CD8-positive, alpha-beta memory T cell (primary cell): ENCODE measurements at places on chromosomes 4 and X. TPM values are rescaled to one million over a fixed set of nuclear protein-coding genes. Genes with fewer than 3 reads are reported as not detected.
A peak's percentile ranks its signal among the peaks of the same experiment; 100 is the strongest.

DNA sequence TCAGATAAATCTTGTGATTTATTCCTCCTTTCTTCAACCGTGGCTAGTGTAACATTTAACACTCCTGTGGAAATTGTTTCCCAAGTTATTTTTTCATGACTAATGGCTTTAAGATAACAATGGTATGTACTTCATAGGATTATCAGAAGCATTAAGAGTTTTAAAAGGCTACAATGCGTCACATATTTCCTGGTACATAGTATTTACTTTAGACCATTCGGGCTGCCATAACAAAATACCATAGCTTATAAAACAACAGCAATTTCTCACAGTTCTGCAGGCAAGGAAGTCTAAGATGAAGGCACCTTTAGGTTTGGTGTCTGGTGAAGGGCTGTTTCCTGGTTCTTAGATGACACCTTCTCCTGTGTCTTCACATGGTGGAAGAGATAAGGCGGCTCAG lies 158.6 kb downstream of the PAPSS1 start:
- no peak for DNase-seq

GRCh38 chr4:80180743-80181142 lies 16.6 kb upstream of the PRDM8 start:
- DNase-seq: no peak

DNA sequence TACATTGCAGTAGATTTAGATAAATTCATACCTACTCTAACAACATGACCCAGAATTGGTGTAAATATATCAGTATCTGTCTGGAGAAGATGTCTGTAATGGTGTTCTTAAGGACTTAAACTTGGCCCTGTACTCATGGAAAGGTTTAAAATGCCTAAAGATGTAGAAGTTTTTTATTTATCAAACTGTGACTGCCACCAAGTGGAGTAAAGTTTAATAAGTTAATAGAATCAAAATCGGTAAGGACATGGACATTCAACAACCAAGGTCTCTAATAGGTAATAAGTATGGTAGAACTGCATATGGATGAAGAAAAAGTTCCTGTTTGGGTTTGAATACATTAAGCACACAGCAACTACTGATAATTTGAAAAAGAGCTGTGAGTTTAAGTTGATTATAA lies 474.0 kb upstream of the NDST3 start:
- no peak for DNase-seq

- no peak for DNase-seq
Measured at GRCh38 chrX:15511563-15511962, 11.0 kb downstream of the BMX start.

GRCh38 chr4:81913427-81913879 lies 441.7 kb upstream of the RASGEF1B start:
- DNase-seq: peak; percentile 22

GRCh38 chr4:172657081-172657480 lies 511.5 kb upstream of the GALNT7 start:
- no peak for DNase-seq

Gene CYTL1
- not detected for total RNA-seq

Gene PABPC1L2B
- total RNA-seq: not detected

Gene DAPP1
- total RNA-seq: 18.8 TPM
